Heart right ventricle (tissue), 16 donors: ENCODE measurements at places on chromosomes 2 and 18. TPM values are rescaled to one million over a fixed set of nuclear protein-coding genes. Genes with fewer than 3 reads are reported as not detected.

The ANKRD62 gene
- not detected for total RNA-seq

The CABYR gene
- total RNA-seq, result 0.55 TPM

The ADD2 gene
- total RNA-seq, result 1.2 TPM

GRCh38 chr2:20135631-20136050, 84.2 kb upstream of the LAPTM4A start:
- peak; percentile 56 for DNase-seq

DNA sequence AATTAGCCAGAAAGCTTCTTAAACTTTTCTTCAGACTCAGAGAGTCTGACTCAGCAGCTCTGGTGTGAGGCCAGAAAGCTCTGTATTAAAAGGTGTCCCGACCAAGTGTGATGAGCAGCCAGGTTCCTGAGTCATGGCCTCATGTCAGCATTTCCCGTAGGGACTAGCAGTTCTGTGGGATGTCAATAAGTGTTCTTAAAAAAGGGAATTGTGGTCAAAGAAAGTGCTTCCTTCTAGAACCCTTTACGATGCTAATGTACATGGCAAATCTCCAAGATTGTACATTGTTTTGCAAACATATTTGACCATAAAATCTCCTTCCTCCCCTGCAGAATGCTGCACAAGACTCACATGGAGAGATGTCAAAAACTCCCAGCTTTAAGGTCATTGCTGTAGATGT, 80.1 kb downstream of the PLA2R1 start:
- no peak for DNase-seq

- DNase-seq, result no peak
Observed at GRCh38 chr2:43044093-43044681, 182.2 kb downstream of the ZFP36L2 start.

DNA sequence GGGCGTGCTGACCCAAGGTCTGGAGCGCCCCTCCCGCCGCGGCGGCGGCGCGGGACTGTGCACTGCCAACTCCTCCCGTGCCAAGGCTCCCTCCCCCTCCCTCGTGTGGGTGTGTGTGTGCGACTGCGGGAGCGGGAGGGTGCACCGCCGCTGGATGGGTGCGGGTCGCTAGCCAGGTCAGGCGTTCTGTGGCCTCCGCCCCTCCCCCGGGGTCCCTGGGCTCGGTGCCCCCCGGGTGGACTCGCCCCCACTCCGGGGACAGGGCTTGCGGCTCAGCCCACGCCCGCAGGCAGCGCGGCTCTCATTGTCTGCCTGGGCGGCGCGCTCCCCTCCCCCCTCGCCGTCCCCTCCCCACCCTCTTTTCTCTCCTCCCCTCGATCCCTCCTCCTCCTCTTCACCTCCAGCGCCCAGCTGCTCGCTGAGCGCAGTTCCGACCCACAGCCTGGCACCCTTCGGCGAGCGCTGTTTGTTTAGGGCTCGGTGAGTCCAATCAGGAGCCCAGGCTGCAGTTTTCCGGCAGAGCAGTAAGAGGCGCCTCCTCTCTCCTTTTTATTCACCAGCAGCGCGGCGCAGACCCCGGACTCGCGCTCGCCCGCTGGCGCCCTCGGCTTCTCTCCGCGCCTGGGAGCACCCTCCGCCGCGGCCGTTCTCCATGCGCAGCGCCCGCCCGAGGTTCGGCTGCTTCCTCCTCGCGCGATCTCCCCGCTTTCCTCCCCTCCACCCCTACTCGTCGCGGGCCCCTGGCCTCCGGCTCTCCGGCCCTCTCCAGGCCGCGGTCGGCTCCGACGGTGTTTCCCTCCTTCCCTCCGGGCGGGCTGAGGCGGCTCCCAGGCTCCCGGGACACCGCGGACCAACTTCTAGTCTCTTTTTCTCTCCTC, at the start of gene GATA6:
Gene GATA6, plus strand, starts transcription at position 579 of the 878 bp plus-strand sequence. CDS start 1,556 bp downstream, outside the sequence.
- peak; percentile 90 for DNase-seq

GRCh38 chr18:77223653-77224052, 26.0 kb upstream of the GALR1 start:
- no peak for DNase-seq

DNA sequence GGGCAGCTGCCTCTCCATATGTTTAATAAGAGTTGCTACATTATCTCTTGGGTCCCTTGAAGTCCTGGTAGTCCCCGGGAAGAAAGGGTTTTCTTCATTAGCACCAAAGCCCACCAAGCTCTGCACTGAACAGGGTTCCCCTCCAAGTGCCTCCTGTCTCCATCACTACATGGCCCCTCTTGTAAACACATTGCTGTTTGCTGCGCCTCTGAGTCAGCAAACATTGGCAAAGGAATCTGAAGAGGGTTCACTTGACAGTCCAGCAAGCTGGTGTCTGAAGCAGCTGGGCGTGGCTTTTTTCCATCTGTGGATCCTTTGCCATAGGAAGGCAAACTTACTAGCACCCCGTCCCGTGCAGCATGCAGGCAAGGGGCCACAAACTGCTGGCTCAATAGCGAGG, 82.8 kb downstream of the TEX51 start:
- DNase-seq, result no peak

DNA sequence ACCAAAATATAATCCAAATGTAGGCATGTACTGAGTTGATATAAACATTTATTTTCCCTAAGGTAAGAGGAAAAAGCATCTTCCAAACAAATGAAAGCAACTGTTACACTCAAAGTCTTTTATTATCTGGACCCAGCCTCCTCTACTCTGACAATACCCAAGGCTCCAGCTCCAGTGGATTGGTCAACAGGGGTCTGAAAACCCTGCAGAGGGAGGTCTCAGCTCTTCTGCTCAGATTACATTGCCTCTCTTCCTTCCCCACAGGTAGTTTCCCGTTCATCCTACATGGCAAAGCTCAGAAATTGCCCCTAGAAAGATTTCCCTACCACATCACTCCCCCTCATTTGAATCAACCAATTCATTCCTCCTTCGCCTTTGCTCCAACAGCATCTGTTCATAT, 457.0 kb downstream of the METTL4 start:
- DNase-seq, result no peak

- no peak for DNase-seq
Observed at GRCh38 chr2:127636248-127637235, 9.4 kb upstream of the GPR17 start.

GRCh38 chr18:7273301-7273921, 42.5 kb downstream of the LRRC30 start:
- peak; percentile 81 for DNase-seq

GRCh38 chr2:169824373-169825333, at the start of gene METTL5:
Gene METTL5, minus strand, starts transcription at chr2:169824905. Its CDS starts 308 bp downstream, at chr2:169824597.
- DNase-seq, result peak; percentile 79
